ENCODE measurements at places on chromosomes 11 and 22.
A peak's percentile ranks its signal among the peaks of the same experiment; 100 is the strongest.

DNA sequence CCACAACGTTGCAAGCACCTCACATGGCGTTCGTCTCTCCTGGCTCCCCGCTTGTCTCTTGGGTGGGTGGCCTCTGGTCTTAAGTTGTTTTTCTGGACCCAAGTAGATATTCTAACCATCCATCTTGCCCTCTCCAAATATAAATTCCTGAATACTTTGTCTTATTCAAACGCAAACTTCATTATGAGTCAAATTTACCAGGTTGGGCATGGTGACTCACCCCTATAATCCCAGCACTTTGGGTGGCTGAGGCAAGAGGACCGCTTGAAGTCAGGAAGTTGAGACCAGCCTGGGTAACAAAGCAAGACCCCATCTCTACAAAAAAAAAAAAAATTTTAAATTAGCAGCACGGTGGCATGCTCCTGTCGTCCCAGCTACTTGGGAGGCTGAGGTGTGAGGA lies 5.1 kb upstream of the IGSF9B start:
- DNase-seq = no peak

DNA sequence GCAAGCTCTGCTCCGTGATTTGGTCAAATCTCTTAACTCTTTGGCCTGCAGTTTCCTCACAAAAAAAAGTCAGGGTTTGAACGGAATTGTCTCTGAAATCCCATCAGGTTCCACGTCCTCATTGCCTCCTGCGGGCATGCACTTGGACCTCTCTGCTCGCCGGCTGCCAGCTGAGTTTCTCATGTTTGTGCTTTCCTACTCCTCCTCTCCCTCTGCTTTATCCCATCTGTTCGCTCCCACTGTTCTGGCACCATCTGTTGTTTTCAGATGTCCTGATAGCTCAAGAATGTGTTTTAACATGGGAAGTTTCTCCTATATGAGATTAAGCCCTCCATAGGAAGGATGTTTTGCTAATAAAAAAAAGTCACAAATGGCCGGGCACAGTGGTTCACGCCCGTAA lies 49.4 kb upstream of the ARHGAP42 start:
- no peak for DNase-seq

GRCh38 chr11:130388607-130389205 lies 39.7 kb downstream of the ADAMTS8 start:
- DNase-seq = peak; percentile 32

DNA sequence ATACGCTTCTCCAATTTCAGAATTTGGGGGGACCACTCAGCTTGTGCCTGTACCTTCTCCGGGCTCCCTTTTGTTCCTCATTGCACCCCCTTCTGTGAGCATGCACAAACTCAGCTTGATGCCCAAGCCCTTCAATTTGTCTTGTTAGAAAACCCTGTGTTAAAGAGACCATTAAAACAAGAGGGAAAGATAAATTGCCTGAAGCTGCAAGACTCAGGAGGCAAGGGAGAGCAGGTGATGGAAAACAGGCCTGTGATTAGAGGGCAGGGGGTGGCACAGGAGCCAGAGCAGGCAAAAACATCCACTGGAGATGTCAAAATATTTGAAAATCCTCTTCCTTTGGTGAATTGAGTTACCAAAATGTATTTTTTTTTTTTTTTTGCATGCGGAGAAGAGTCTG lies 121.7 kb downstream of the MIAT start:
- no peak for DNase-seq

DNA sequence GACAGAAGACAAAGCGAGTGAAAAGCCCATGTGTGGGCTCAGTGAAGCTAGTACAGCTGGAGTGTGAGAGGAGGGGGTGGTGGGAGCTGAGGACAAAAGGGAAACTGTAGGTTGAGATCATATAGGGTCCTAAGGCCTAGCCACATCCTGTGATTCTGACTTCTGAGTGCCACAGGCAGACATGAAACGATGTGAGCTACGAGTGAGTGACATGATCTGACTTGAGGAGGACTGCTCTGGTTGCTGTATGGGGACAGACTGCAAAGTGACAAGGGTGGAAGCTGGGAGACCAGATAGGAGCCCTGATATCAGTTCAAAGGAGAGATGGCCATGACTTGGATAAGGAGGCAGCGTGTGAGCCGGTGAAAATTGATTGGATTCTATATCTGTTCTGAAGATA lies 85.4 kb downstream of the MICAL2 start:
- DNase-seq = peak; percentile 65

- no peak for DNase-seq
Observed at GRCh38 chr11:71096751-71097388, 155.5 kb downstream of the SHANK2 start.

GRCh38 chr22:44550711-44551491 lies 52.9 kb upstream of the RTL6 start:
- peak; percentile 21 for DNase-seq

- DNase-seq = peak; percentile 68
Observed at GRCh38 chr11:63945477-63946163, 6.8 kb downstream of the NAA40 start.

DNA sequence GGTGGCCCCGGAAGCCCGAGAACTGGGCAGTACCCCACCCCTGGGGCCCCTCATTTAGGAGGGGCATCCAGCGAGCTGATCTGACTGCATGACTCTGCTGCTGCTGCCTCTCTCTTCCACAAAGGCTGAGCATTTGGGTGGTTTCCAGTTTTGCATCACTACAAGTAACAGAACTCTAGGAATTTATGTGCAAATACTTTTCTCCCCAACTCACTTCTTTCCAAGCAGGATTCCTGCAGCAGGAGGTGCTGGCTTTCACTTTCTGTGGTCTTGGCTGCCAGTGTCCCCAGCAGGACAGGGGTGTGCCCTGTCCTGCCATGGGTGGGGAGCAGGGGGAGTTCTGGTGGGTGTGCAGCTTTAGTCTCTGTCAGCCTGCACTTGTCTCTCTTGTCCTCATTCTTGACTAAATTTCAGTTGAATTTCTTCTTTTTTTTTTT lies 21.2 kb downstream of the UPB1 start:
- DNase-seq = no peak

DNA sequence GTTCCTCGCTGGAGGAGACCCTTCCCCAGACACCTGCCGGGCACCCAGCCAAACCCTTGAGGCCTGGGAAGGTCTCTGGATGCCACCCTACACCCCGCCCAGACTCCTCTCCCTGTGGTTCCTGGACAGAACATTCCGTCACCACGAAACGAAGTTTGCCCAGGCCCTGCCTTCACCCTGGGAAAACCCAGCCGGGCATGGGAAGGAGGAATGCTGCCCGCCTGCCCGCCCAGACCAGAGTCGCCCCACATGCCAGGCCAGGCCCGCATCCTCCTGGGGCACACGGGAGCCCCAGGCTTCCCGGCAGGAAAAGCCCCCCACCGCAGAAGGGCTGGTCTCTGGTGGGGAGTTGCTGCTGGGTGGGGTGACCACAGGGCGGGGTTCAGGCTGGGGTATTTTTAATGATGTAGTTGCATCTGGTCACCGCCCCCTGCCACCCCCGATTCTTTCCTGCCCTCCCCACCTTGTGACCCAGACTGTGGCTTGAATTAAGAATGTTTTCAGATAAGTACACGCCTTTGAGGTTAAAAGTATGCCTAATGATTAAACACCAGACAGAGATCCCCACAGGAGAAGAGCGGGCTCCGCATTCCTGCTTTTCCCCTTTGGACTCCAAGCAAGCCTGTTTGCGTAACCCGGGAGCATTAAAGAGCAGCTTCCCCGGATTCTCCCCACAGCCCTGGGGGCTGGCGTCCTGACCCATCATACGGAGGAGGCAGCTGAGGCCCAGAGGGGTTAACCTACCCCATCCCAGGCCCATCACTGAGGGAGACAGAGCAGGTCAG lies 44.6 kb upstream of the PPARA start:
- no peak for DNase-seq

- no peak for DNase-seq
Observed at GRCh38 chr11:59765068-59765735, 10.0 kb downstream of the STX3 start.

DNA sequence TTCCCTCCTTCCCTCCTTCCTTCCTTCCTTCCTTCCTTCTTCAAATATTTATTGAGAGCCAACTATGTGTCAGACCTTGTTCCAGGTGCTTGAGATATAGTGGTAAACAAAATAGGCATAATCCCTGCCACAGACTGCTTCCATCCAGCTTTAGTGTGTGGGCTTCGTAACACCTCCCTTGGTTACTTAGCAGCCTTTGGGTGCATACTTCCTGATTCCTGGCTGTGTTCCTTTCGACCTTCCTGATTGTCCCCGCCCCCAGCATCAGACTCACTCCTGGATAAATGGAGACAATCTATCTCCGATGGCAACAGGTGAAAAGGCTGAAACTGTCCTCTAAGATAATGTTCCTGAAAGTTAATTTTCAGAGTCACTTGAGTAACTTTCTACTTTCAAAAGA lies 13.5 kb downstream of the CCDC81 start:
- DNase-seq = no peak

Measured in CD4-positive, alpha-beta T cell treated with Interleukin-21 for 1 hour (primary cell).